ENCODE measurements at places on chromosomes 4 and X. TPM values are rescaled to one million over a fixed set of nuclear protein-coding genes. Genes with fewer than 3 reads are reported as not detected.

Gene CENPVL2
- not detected for total RNA-seq

Gene UNC5C
- total RNA-seq = 2.6 TPM

Gene HSFX3
- not detected for total RNA-seq

Gene LANCL3
- 0.09 TPM for total RNA-seq

Gene RNF150
- 99.1 TPM for total RNA-seq

Gene PCSK1N
- not detected for total RNA-seq

Gene TMEM187
- total RNA-seq = 8.3 TPM

Gene CYBB
- 19.4 TPM for total RNA-seq

Gene PDE6B
- total RNA-seq = 3.5 TPM

Gene SULT1E1
- not detected for total RNA-seq

Gene TRIM60
- not detected for total RNA-seq

Gene ENAM
- 9.4 TPM for total RNA-seq

Gene OFD1
- total RNA-seq = 10.9 TPM

Gene DOK7
- 32.3 TPM for total RNA-seq

Gene GAGE1
- not detected for total RNA-seq

Gene TCEANC
- 6.8 TPM for total RNA-seq

Gene TLR7
- total RNA-seq = not detected

Gene LIMCH1
- 199 TPM for total RNA-seq

Gene MFAP3L
- 5.9 TPM for total RNA-seq

Gene TMSB15A
- total RNA-seq = 0.66 TPM

Gene BTC
- 0.50 TPM for total RNA-seq

Gene GNRHR
- total RNA-seq = not detected

Gene CASP3
- total RNA-seq = 18.4 TPM

Gene EREG
- 1.1 TPM for total RNA-seq

Gene MAGEB2
- not detected for total RNA-seq
